ENCODE measurements at places on chromosomes 2 and 18.

DNA sequence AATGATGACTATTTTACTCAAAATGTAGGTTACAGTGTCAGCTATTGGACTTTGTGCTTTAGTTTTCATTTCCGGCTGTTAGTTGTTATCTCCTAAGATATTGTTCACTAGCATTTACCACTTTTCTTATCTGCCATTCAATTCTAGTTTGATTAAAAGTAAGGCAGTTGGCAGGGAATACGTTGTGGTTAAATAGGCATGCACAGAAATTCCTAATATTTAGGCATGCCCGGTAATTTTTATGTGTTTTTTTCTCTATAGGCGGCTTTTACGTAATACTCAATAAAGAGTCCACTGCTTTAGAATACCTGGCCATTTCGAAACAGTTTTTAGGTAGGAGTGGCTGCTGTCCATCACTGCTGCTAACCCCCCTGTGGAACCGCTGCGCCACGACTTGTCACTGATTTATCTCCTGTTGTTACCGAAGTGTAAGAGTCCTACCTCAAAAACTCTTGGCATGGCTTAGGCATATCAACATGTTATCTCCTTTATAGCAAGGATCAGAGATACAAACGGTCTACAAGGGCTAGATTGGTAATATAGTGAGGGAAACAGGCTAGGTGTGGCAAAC is 39.5 kb downstream of the BABAM2 start:
- DNase-seq, result no peak

GRCh38 chr2:216546241-216546640 is 47.6 kb downstream of the RPL37A start:
- no peak for DNase-seq

GRCh38 chr2:109473616-109474318 is 140.0 kb downstream of the SEPTIN10 start:
- no peak for DNase-seq

DNA sequence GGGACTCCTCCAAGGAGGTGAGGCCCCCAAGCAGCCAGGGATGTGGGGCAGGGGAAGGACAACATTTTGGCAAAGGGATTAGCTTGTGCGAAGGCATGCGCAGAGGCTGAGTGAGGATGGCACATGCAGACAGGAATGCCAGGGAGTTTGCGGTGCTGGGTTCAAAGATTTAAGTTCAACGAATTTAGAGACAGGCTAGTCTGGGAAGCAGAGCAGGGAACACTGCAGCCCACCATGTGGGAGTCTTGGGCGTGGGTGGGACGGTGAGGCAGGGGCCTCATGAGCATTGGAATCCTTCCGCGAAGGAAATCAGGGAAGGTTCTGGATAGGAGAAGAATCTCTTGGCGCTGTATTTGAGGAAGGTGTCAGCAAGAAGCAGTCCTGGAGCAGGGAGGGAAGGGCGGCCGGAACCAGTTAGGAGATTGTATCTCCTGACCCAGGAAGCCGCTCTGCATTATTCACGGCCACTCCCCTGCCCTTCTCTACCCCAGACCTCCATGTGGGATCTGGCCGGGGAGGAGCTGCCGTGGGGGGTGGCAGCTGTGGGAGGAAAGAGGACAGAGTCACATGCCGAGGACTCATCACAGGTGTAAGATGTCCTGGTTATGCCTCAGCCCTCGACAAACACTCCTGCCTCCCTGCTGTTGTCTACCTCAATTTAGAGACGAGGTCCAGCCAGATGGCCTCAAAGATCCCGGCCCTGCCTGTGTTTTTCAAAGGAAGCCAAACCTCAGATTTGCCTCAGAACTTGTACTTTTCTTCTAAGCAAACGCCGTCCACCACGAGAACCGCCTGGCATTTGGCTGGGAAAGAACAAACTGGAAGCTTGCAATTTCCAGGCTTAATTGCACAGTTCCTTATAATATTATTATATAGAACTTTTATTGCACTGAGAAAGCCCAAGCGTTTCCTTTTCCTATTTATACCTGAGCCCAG is 123.7 kb upstream of the SMAD2 start:
- no peak for DNase-seq

DNA sequence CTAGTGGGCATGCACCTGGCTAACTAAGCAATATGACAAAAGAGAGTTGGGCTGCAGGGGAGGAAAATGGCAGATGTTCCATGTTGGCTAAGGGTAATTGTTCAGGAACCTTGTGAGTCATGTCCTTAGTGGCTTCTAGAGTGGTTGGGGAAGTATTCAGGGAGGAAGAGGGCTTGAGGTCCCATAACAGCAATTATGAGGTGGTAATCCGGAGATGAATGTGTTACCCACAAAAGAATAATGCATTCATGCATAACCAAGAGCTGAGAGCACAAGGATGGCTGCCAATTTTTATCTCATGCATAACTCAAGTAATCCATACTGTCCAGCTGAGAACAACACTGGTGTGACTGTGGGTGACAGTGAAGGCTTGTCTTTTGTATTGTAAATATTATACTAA is 42.9 kb downstream of the TMEFF2 start:
- no peak for DNase-seq

- no peak for DNase-seq
Measured at GRCh38 chr18:32773382-32773712, 524 bp upstream of the KLHL14 start.

GRCh38 chr18:36850527-36851201 is 21.7 kb downstream of the KIAA1328 start:
- no peak for DNase-seq

- DNase-seq, result peak; percentile 67
Measured at GRCh38 chr2:43219383-43220228, 6.8 kb downstream of the ZFP36L2 start.

DNA sequence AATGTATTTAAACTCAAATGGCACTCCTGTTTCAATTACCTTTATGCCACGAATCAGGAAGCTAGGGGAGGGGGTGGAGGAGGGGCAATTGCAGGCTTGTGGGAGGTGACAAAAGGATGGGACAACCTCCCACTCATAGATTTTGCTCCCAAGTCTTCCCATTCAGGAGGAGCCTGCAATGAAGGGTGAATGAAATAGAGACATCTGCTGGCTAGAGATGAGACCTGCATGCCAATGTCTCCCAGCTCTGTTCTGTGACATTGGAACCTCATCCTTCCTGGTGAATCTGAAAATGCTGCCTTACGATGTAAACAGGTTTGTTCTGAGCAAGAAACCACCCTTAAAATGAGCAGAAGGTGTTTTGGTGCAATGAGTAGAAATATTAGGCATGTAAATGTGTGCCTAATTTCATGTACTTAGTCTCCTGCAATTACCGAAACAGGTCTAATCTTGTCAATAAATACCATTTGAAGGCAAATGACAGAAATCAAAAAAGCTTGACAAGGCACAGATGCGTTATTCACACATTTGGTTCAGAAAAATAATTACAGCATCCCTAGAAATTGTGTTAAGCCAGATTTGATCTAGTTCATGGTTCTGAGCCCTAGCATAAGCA is 2.7 kb upstream of the PID1 start:
- no peak for DNase-seq

DNA sequence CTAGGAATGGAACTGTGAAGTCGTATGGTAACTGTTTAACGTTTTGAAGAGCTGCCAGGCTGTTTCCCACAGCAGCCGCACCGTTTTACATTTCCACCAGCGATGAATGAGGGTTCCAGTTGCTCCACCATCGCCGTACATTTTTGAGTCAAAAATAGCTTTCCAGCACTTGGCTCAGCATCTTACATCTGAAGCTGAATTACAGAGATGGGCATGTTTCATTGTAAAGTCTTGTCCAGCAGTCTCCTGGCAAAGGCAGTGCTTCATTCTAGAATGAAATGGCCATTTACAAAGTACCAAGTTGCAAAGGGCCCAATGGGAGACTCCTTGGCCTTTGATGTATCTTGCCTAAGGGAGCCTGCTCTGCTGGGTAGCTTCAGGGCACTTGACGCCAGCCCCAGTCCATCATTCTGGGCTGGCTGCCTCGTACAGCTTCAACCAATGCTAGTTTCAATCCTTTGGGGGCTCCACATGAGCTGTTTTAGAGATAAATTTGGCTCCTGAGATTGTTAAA is 45.1 kb downstream of the ATIC start:
- DNase-seq, result no peak

DNA sequence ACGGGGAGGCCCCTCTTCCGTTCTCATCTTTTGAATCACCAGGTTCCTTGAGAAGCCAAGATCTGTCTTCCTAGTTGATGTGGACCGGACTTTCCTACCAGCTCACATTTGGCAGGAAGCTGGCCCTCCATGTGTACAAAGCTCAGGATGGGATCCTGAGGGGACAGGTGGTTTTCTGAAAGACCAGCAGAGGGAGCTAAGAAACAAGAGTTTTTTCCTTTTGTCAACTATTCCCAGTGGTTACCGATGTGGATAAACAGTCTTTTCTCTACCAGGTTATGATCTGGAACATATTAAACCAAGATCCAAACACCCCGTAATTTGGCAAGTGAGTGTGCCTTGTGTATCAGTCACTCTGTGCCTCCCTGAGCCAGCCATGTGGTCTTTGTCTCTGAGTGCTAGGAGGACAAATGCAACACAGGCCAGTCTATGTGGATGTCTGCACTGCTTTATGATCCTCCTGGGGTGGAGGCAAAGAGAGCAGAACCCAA is 25.1 kb upstream of the ARHGAP25 start:
- DNase-seq, result no peak

GRCh38 chr2:152046940-152047339 is 51.9 kb downstream of the CACNB4 start:
- no peak for DNase-seq

DNA sequence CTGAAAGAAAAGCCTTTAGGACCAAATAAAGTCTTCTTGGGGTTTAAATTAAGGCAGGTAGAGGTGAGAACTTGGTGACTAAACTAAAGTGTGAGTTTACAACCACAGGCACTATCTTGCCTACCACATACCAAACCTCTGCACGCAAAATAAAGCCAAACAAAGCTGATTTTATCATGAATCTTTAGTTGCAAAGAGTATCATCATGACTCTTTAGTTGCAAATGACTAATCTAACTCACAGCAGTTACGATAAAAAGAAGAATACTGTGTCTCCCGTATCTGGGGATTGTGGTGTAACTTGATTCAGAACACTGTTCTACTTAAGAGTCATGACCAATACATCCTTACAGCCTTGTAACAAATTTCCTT is 11.2 kb downstream of the CFAP210 start:
- no peak for DNase-seq

DNA sequence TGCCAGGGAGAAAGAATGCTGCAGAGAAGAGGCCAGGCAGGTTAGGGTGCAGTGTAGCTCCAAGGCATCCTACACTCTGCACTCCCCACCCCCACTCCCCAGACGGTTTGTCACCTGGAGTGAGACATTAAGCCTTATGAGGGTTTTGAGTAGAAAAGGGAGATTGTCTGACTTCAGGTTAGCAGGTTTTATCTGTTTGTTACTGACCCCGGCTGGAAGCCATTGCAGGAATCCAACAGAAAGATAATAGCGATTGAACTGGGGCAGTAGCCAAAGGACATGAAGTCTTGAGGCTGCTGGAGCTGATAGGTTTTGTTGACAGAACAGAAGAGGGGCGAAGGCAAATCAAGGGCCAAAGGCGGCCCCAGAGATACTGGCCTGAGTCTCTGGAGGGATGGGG is 36.0 kb upstream of the OR6B3 start:
- DNase-seq, result no peak

GRCh38 chr2:183927406-183928325 is 670.7 kb upstream of the ZNF804A start:
- no peak for DNase-seq

- no peak for DNase-seq
Measured at GRCh38 chr2:212913640-212914306, 237.6 kb downstream of the IKZF2 start.

DNA sequence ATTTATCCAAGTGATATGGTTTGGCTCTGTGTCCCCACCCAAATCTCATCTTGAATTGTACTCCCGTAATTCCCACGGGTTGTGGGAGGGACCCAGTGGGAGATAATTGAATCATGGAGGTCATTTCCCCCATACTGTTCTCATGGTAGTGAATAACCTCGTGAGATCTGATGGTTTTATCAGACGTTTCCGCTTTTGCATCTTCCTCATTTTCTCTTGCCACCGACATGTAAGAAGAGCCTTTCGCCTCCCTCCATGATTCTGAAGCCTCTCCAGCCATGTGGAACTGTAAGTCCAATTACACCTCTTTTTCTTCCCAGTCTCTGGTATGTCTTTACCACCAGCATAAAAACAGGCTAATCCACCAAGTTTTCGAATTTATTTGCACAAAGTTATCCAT is 20.3 kb upstream of the CHST10 start:
- no peak for DNase-seq

DNA sequence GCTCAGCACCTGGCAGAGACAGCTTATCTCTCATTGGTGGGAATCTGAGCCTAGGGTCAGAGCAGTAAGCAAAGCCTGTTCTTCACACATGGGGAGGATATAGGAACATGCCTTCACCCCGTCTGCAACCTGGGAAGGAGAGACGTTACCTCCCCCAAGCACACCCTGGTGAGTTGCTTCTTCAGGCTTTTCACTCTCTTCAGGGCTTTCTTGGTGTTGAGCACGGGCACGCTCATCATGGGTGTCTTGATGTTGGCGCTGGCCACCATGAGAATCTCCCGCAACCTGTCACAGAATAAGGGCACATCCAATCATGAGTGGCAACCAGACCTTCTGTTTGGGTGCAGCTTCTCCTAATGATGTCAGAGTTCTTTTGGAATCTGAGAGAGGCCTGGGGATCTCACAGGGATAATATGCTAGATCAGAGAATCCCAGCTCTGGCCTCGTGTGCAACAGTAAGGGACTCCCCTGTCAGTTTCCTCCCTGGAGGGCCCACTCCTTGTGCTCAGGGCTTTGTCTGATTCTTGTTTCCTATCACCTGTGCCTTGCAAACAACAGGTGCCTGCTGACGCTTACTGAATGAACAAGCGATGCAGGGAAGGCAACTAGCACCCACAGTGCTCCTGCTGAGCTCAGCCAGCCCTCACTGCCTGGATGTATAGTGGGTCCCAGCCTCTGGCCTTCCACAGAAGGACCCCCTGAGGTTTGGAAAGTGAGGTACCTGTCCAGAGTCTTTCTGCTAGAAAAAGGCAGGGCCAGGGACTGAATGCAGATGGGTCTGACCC is 66.3 kb downstream of the POLR1A start:
- DNase-seq, result no peak

- no peak for DNase-seq
Measured at GRCh38 chr2:174031226-174031625, 66.1 kb upstream of the SP3 start.
